ENCODE measurements at places on chromosomes 11 and 22.
A peak's percentile ranks its signal among the peaks of the same experiment; 100 is the strongest.

DNA sequence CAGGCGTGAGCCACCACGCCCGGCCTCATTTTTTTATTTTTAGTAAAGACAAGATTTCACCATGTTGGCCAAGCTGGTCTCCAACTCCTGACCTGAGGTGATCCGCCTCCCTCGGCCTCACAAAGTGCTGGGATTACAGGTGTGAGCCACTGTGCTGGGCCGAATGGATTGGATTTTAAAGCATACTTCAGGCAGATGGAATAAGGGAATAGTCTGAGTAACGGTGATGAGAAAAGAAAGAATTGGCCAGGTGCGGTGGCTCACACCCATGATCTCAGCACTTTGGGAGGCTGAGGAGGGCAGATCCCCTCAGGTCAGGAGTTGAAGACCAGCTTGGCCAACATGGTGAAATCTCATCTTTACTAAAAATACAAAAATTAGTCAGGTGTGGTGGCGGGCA lies 2.1 kb upstream of the CBL start:
- H3K36me3 ChIP-seq: no peaks in the 10 kb centered on the region
- H3K27me3 ChIP-seq: no peaks in the 10 kb centered on the region
- H3K27ac ChIP-seq: no peak overlapping the region

DNA sequence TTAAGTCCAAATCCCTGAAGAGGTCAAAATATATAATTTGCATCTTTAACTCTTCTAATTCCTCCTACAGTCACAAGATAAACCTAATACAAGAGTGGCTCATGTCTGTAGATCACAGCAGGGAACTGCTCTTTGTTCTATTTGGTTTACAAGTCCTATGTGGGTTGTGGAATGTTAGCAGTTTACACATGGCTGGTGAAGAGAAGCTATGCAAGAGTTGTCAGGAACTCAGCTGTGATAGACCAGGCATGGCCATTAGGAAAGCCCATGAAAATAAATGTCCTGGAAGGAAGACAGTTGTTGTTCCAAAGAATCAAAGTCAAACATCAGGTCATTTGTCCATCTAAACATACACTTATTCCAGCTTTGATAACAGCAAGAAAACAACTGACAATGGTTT lies 312.4 kb upstream of the PITPNB start:
- peaks cover 4% of the 10 kb centered on the region for H3K4me1 ChIP-seq
- no peak overlapping the region for H3K27ac ChIP-seq
- no peak overlapping the region for H3K4me3 ChIP-seq
- DNase-seq: peak; percentile 56
- H3K27me3 ChIP-seq: no peaks in the 10 kb centered on the region

- peak overlapping the region; percentile 93 for H3K27ac ChIP-seq
- H3K4me3 ChIP-seq: no peak overlapping the region
- H3K36me3 ChIP-seq: no peaks in the 10 kb centered on the region
- peaks cover 44% of the 10 kb centered on the region for H3K4me1 ChIP-seq
- peak; percentile 75 for DNase-seq
These were observed 30.2 kb downstream of the C22orf31 start for GRCh38 chr22:29031227-29032011.

- no peaks in the 10 kb centered on the region for H3K27me3 ChIP-seq
- no peak for DNase-seq
- H3K36me3 ChIP-seq: no peaks in the 10 kb centered on the region
These were observed 244.2 kb downstream of the ETS1 start for GRCh38 chr11:128343135-128343514.

DNA sequence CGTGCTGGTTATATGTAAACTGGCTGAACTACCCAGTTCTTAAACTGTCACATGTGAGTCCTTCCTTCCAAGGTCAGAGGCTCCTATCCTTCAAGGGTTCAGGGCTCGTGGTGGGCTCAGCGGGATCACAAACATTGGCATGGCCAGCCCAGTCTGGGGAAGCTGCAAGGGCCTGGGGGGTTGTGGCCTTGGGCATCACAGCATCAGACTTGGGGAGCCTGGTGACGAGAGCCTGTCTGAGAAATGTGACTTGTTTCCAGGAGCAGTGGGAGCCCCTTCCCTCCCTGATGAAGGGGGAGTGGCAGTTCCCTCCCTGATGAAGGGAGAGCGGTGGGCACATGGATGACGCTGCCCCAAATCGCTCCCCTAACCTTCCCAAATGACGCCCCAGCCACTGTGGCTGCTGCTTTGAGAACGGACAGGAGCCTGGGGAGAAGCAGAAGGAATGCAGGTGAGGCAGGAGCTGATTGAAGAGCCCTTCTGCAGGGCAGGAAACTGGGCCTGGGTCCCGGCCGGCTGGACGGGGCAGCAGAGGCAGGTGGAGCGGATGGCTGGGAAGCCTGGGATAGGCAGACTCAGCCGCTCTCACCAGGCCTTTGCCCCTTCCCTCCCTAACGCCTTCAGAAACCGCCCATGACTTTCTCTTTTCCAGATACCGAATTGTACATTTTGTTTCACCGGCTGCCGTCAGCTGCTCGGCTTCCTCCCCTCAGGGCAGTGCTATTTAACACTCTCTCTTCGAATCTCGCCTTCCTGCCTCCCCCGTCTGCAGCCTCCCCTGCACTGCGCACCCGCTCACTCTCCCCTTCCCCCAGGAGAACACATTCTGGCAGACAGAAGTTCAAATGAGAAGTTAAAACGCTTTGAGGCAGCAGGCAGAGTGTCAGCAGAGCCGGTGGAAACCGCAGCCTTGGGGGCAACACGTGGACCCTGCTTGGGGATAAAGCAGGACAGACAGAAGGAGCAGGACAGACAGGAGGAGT lies 1486.7 kb downstream of the BRD1 start:
- no peak overlapping the region for H3K27ac ChIP-seq
- H3K27me3 ChIP-seq: no peaks in the 10 kb centered on the region
- no peak for DNase-seq
- H3K36me3 ChIP-seq: no peaks in the 10 kb centered on the region
- no peaks in the 10 kb centered on the region for H3K4me1 ChIP-seq
